ENCODE measurements at places on chromosomes 2 and 18. TPM values are rescaled to one million over a fixed set of nuclear protein-coding genes. Genes with fewer than 3 reads are reported as not detected.

Gene ATP9B
- 7.4 TPM for total RNA-seq

Gene PRKAG3
- not detected for total RNA-seq

Gene TMEM247
- total RNA-seq, result not detected

Gene VWA3B
- not detected for total RNA-seq

Gene MAPRE3
- 1.4 TPM for total RNA-seq

Gene DAPL1
- not detected for total RNA-seq

Gene AQP4
- total RNA-seq, result not detected

Gene VSNL1
- total RNA-seq, result not detected

Gene FAM161A
- total RNA-seq, result 1.5 TPM

Gene EFHD1
- not detected for total RNA-seq

Gene RASGRP3
- 68.6 TPM for total RNA-seq

Gene SFXN5
- 8.4 TPM for total RNA-seq

Gene C2orf80
- not detected for total RNA-seq

Gene GREB1
- total RNA-seq, result 0.34 TPM

Gene NTSR2
- not detected for total RNA-seq

Gene ADAM23
- total RNA-seq, result 5.0 TPM

Gene DNER
- total RNA-seq, result 2.6 TPM

Gene ATP6V1B1
- total RNA-seq, result not detected

Gene SERPINB7
- not detected for total RNA-seq

Gene ZNF396
- not detected for total RNA-seq

Gene ADRA2B
- not detected for total RNA-seq

Gene ALMS1
- total RNA-seq, result 9.3 TPM

Gene PROC
- total RNA-seq, result not detected

Gene GCKR
- total RNA-seq, result 3.7 TPM

Gene COLEC11
- not detected for total RNA-seq

Gene GPR17
- total RNA-seq, result not detected

Gene ILKAP
- total RNA-seq, result 25.6 TPM

Gene PRADC1
- 35.4 TPM for total RNA-seq

Gene MYO3B
- not detected for total RNA-seq

Gene STK39
- 10.0 TPM for total RNA-seq

Gene ZBTB7C
- total RNA-seq, result not detected

Gene GKN1
- not detected for total RNA-seq

Gene PAIP2B
- 0.27 TPM for total RNA-seq

Gene DLGAP1
- total RNA-seq, result 1.1 TPM

Gene PTPN4
- 14.5 TPM for total RNA-seq

Gene LRRC30
- not detected for total RNA-seq

Gene KCNG2
- total RNA-seq, result not detected

Gene ALPI
- not detected for total RNA-seq

Gene PLCD4
- total RNA-seq, result 0.60 TPM

Gene MC4R
- total RNA-seq, result not detected

Gene UGT1A10
- not detected for total RNA-seq
